ENCODE measurements at places on chromosomes 5 and 9.

DNA sequence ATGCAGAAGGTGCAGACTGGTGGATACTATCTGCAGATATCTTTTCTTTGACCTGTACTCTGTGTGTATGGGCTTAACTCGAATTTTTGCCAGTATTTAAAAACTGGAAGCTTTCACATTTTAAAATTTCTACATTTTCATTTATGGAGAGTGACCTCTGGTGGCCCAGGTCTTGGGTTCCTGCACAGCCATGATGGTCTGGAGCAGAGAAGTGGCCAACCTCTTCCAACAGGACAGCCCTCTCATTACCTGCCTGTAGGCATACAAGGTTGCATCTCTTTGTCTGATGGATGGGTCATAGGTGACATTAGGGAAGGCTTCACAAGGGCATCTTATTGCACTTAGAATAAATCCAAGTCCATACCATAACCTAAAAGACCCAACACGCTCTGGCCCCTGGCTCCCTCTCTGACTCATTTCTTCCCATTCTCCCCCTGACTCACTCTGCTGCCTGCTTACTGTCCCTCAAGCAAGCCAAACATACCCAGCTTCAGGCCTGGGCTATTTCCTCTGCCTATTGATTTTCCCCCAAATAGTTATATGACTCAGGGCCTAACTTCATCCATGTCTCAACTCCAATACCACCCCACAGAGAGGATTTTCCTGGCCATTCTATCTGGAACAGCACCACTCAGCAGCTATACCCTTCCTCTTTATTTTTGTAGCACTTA is 113.3 kb upstream of the SLC1A3 start:
- DNase-seq = no peak

GRCh38 chr9:116002624-116003023 is 151.0 kb upstream of the PAPPA start:
- DNase-seq = no peak

GRCh38 chr5:172506251-172506650 is 51.9 kb upstream of the SH3PXD2B start:
- no peak for DNase-seq

DNA sequence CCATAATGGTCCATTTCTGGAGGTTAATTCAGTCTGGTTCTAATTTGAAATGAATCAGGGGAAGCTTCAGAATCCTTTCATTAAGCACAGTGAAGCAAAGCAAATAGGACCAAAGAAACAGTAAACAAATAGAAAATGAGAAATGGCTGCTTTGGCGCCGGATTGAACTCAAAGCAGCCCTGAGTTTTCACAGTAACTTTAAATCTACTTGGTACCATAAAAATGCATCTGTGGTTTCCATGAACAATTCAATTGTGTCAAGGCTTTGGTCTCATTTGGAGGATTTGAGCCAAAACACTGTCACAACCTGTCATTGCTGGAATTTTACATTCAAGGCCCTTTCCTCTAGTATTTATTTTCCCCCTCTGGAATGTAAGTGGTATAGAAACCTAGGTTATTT is 25.9 kb upstream of the DAPK1 start:
- DNase-seq = no peak

GRCh38 chr9:73962792-73963191 is 534.3 kb upstream of the RORB start:
- DNase-seq = no peak

- no peak for DNase-seq
Measured at GRCh38 chr9:104775574-104775936, 11.6 kb downstream of the NIPSNAP3B start.

- DNase-seq = no peak
Measured at GRCh38 chr5:3320317-3320875, 275.2 kb upstream of the IRX1 start.

- DNase-seq = no peak
Measured at GRCh38 chr5:32339878-32340277, 27.1 kb upstream of the MTMR12 start.

- DNase-seq = no peak
Measured at GRCh38 chr9:128298535-128299482, 22.7 kb downstream of the SWI5 start.

- DNase-seq = no peak
Measured at GRCh38 chr9:98594546-98595160, 114.1 kb downstream of the GABBR2 start.

GRCh38 chr5:141742866-141743851 is 61.1 kb upstream of the ARAP3 start:
- DNase-seq = peak; percentile 57

- DNase-seq = no peak
Measured at GRCh38 chr5:32110111-32110696, 63.9 kb downstream of the GOLPH3 start.

- DNase-seq = peak; percentile 61
Measured at GRCh38 chr5:143145243-143146160, 258.0 kb downstream of the NR3C1 start.

DNA sequence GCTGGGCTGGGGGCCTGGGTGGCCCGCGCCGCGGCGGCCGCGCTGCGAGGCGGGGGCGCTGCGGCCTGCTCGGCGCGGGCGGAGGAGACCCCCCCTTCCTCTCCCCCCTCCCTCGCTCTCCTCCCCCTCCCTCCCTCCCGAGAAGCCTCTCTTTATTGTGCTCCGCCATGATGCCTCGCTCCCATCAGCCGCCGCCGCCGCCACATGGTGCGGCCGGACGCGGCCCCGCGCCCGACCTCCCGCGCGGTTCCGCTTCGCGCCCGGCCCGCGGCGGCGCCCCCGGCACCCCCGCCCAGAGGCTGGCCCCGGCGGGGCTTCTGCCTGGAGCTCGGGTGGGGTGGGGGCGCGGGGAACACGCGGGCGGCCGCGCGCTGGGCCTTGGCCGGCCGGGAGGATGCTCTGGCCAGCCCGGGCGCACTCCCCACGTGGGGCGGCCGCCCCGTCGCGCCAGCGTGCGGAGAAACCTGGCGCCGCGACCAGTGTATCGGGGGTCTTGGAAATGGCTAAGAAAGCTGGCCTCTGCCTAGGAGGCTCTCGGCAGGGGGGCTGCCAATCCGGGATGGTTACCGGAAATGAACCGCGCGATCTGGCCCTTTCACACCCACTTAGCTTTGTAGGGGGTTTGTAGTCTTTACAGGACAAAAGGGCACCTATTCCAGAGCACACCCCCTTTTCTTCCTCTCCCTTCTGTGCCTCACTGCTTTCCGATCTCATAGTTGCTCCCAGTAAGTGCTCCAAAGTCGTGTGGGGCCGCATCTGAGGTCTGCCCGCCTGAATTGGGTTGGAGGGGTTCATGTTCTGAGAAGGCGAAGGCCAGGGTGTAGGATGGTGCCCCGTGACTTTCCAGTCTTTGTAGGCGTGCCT is 1.0 kb downstream of the SET start:
- peak; percentile 63 for DNase-seq

DNA sequence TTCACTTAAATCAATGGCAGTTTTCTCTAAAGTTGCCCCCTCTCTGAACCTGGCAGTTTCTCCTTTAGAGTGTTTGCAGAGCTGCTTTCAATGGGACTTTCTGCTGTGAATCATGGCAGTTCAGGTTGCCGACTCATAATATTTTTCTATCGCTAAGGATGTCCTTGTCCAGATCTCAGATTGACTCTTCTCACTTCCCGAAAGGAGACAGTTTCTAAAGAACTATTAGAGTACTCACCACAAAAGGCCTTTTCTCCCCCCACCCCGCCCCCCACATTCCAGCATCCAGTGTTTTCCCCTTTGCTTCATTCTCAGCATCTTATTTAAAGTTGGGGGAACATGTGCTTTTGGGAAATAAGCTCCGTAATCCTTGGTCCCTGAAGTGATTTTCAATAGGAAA is 443.5 kb upstream of the KLF4 start:
- peak; percentile 48 for DNase-seq

DNA sequence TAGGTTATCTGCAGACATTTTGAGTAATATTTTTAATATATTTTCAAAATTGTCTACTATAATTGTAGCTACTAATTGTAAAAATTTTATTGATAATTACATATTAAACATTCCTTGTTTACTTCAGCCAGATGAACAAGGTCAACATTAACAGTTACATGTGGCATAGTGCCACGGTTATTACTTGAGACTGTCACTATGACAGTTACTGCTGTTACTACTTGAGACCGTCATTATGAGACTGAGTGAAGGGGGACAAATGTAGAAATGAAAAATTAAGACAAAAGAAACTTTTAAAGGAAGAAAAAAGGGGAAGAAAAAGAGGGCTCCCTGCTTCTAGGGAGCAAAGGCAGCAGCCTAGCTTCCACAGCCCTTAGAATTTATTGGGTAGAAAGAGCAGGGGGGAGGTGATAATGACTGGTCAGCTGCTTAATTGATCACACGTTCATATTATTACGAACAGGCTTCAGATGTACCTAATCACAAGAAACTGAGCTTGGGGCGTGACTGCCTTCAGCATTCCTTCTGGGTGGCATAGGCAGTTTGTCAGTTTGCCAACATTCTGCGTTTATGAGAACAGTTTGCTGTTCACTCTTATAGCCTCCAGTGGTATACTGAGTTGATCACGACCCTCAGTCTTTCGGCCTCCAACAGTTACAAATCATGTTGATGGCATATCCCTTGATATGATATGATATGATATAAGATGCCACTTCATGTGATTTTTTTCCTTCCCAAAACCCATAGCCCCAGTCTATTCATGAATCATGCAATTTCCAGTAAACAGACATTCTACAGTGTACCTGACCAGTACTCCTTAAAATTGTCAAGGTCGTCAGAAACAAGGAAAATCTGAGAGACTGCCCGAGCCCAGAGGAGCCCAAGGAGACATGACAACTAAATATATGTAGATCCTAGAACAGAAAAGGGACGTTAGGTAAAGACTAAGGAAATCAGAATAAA is 13.1 kb downstream of the MARCHF6 start:
- no peak for DNase-seq

Data from suppressor macrophage (primary cell).